A172 (cell line): ENCODE measurements at places on chromosomes 1 and 21. TPM values are rescaled to one million over a fixed set of nuclear protein-coding genes. Genes with fewer than 3 reads are reported as not detected.

GRCh38 chr1:8347635-8348034 is 29.7 kb downstream of the SLC45A1 start:
- DNase-seq: no peak

GRCh38 chr1:44267438-44267837 is 54.2 kb downstream of the DMAP1 start:
- DNase-seq: no peak

DNA sequence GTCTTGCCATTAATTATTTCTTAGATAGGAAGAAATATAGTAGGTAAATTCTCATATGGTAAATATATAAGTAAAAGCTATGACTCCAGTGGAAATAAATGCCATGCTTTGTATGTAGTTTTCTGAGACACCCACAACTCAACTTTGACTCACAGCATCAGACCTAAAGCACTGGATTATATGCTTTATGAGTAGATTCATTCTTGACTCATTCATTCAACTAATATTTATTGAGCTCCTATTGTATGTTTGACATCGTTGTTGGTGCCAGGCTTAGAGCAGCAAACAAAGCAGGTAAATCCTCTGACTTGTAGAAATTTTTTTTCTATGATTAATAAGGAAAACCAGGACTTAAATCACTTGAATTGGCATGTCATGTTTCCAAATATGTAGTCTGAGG is 211.4 kb downstream of the PTPRC start:
- no peak for DNase-seq

DNA sequence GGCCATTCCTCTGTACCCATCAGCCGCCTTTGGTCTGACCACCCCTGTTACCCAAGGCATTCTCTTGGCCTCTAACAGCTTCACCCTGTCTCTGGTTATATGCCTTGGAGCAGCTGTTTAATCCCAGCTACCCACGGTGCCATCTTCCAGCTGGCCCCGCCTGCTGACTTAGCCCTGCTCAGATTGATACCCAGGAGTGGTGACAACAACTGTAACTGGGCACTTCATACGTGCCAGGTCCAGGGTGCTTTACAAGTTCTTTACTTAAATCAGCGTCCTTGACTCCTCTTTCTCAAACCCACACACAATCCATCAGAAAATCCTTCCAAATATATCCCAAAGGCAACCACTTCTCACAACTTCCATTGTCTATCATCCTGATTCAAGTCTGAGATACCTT is 37.2 kb upstream of the HMGB4 start:
- no peak for DNase-seq

DNA sequence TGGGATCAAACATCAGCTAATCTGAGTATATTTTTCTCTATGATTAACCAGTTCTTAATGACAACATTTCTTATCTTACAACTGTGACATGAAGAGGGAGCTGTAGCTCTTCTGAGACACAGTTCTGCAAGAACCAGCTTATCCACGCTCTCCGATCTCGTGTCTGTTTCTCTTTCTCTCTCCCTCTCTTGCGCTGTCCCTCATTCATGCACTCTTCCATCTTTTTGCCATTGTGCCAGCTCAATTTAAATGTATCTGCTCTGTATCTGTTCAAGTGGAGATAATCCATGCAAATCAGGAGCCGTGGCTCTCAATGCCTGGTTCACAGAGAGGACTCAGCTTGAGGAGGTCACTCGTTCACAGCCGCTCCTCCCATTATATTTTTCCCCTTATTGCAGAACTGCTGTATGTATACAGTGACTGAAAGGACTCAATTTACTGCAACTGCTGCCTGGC is 494.7 kb upstream of the ADGRL2 start:
- DNase-seq: peak; percentile 43

DNA sequence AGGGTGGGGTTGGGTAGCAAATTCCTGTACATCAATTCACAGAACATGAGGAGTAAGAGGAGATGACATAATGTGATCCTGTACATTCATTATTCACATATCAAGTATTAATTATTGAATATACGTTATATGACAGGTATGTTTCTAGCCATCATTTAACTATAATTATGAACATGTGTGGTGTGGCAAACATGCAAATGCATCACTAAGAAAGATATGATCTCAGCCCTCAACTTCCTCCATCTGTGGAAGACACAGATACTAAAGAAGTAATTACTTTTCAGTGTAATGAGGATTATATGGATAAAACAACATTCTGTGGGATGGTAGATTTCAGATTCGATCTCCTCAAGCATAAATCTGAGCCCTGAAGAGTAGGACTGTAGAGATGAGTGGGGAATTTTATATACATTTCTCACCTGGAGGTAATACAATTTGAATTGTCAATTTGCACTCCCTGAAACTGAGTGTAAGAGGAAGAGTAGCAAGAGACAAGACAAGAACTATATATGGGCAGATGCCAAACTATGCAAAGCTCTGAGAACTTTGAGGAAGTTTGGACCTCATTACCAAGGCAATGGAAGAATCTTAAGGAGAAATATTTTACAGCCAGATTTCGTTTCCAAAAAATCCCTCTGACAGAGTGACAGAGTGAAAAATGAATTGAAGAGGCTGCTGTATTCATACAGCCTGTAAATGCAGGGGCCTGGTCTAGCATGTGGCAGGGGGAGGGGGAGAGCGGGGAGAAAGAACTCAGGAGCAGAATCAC is 275.5 kb downstream of the TPR start:
- DNase-seq: no peak

DNA sequence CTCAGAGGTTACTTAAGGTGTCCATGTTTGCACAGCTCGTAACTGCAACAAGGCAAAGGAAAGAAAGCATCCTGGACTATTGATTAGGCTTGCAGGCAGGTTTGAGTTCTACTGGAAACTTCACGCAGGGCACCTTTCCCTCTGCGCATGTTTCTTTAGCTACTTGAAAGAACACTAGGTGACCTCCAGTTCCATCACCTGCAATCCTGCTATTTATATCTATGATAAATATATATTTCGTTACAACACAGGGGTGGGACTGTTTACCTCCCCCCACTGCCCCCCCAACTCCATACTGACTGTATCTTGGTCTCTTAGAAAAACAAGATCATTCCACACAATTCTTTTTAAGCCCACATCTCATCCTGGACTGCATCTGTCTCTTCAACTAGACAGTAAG is 12.1 kb downstream of the SSBP3 start:
- no peak for DNase-seq

DNA sequence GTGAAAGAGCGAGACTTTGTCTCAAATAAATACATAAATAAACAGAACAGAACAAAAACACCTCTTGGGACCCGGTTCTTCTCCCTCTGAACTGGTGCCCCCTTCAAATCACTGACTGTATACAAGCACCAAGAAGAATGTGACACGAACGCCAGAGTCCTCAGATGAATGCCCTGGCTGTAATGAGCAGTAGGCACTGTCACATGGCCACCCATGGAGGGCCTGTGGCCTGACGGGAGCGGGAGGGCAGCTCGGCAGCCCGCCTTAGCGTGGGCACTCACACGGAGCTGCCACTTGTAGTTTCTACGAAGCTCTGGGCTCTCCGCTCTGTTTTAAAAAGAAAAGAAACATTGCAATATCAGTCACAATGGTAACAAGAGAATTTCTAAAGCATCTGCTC is 146.0 kb downstream of the PEX14 start:
- DNase-seq: no peak

- DNase-seq: no peak
Observed at GRCh38 chr1:93707956-93708355, 26.3 kb upstream of the BCAR3 start.

DNA sequence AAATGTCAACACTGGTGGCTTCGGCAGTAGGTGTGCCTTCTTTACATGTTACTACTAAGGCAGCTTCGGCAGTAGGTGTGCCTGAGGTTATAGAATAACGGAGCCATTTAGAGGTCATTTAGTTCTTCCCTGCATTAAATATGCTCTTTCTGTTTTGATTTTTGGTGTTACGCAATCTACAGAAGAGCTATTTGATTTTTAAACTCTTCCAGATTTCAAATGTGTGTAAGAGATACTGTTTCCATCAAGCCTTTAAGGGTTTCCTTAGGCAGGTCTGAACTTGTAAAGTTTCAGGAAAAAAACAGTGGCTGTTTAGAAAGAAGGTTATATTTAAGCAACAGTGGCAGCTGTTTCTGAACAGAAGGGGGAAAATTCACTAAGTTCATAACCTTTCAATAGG is 54.8 kb downstream of the PIK3R3 start:
- no peak for DNase-seq

- DNase-seq: peak; percentile 80
Observed at GRCh38 chr1:173113015-173113741, 62.4 kb upstream of the TNFSF18 start.

GRCh38 chr1:8212580-8213031 is 105.3 kb upstream of the SLC45A1 start:
- DNase-seq: no peak

DNA sequence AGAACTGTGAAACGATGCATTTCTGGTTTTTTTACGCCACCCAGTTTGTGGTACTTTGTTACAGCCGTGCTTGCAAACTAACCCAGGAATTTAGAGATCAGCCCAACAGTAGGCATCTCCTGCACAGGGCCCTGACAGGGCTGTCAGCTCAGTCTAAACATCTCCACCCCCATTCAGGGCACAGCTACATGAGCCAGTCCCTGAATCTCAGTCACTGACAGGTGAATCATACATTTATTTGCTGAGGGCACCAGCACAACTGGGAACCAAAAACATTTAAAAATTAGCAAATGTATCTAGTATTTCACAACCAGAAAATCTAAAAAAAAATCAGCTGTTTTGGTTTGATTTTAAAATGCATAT is 30.7 kb downstream of the PRDX6 start:
- peak; percentile 47 for DNase-seq

- DNase-seq: no peak
Observed at GRCh38 chr1:234748066-234748465, 138.1 kb upstream of the IRF2BP2 start.

DNA sequence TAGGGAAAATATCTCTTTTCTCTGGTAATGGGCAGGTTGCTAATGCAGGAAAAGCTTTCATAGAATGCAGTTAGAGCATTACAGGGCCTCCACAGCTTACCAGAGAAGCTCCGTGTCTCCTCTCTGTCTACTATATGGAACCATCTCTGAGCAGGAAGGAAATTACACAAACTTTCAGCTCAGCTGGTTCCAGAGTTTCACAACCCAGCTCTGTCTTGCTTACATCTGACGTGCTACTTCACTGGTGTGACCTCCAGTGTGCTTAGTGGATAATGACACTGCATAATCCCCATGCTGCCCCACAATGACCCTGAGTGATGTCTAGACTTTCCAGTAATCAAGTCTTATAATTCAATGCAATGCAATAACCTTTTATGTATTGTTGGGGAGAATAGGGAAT is 4.3 kb upstream of the FGGY start:
- no peak for DNase-seq

DNA sequence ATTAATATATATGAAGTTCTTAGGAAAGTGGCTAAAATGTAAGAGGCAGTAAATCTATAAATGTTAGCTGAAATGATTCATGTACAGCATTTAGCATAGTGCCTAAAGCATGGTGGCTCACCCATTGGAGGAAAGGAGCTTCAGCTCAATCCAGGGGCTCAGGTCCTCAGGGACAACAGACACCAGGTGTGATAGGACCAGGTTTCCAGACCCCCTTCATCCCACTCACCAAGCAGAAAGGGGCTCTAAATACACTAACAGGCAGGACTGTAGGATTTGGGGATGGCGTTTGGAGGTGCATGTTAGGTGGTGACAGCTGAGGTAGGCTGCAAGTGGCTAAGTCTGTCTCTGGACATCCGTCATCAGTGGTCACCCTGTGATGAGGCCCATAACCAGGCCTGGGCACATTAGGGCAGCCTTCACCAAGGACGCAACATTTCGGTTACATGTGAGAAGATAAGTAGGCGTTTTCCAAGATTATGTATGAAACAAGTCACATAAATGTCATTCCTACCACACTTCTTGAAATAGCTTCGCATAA is 233.1 kb downstream of the C1orf94 start:
- no peak for DNase-seq

Gene LORICRIN
- total RNA-seq: not detected in 2 replicates

Gene PTPRF
- total RNA-seq: 25.2 and 27.4 TPM in 2 replicates

Gene C1QTNF12
- total RNA-seq: not detected in 2 replicates

Gene CEP104
- total RNA-seq: 9.0 and 20.7 TPM in 2 replicates

Gene NAV1
- total RNA-seq: 29.7 and 40.3 TPM in 2 replicates

Gene ANKRD45
- total RNA-seq: 0.29 and 0.96 TPM in 2 replicates

Gene TNFRSF8
- 0.38 TPM in 1 of 2 replicates, not detected in the other for total RNA-seq

Gene RHBG
- not detected in 2 replicates for total RNA-seq
